ENCODE measurements at places on chromosomes 3 and 15.

GRCh38 chr3:171959532-171960089, 79.8 kb upstream of the FNDC3B start:
- no peak for DNase-seq

- no peak for DNase-seq
Observed at GRCh38 chr3:108118038-108118768, 27.4 kb upstream of the CD47 start.

DNA sequence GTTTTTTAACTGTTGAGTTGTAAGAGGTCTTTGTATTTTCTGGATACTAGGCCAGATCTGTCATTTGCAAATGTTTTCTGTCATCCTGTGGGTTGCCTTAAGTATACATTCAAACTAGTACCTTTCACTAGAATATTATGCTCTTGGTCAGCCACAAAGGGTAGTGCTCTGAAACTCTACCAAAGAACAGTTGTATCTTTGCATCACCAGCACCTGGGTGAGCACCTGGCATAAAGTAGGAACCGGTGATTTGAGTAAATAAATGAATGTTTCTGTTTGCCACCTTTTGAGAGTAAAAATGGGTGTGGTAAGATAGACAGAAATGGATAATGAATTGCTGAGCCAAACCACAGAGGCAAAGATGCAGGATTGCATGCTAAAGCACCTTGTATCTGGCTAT, 98.7 kb downstream of the SLCO3A1 start:
- DNase-seq = no peak

GRCh38 chr3:53744351-53744750, 101.9 kb downstream of the CHDH start:
- no peak for DNase-seq

GRCh38 chr3:119924111-119925094, 142.5 kb downstream of the NR1I2 start:
- no peak for DNase-seq

GRCh38 chr3:123618768-123619484, 34.1 kb upstream of the HACD2 start:
- DNase-seq = no peak

GRCh38 chr15:65653341-65653740, 31.6 kb downstream of the SLC24A1 start:
- DNase-seq = no peak

- DNase-seq = no peak
Observed at GRCh38 chr3:191282251-191283185, 46.7 kb upstream of the CCDC50 start.

GRCh38 chr3:40009991-40010390, 200.6 kb downstream of the MYRIP start:
- DNase-seq = no peak
